Pancreas (tissue), 10 donors: ENCODE measurements at places on chromosomes 5 and 9. TPM values are rescaled to one million over a fixed set of nuclear protein-coding genes. Genes with fewer than 3 reads are reported as not detected.
A peak's percentile ranks its signal among the peaks of the same experiment; 100 is the strongest.

DNA sequence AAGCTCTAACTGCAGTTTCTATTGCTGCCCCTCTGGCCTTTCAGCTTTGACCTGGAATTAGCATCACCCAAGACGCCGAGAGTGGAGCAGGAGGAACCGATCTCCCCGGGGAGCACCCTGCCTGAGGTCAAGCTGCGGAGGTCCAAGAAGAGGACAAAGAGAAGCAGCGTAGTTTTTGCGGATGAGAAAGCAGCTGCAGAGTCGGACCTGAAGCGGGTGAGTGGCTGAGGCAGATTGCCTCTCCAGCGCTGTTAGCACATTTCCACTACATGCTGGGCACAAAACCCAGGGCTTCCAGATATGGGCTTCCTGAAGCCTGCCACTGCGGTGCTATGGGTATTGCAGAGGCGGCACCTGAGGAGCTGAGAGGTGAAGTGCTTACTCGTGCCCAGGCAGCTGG is 26.8 kb upstream of the FOXI1 start:
- H3K4me1 ChIP-seq, result no peaks in the 10 kb centered on the region
- no peaks in the 10 kb centered on the region for H3K36me3 ChIP-seq
- DNase-seq, result no peak
- H3K27me3 ChIP-seq, result no peaks in the 10 kb centered on the region

GRCh38 chr5:137700282-137700680 is 35.6 kb downstream of the KLHL3 start:
- H3K4me1 ChIP-seq, result no peaks in the 10 kb centered on the region
- DNase-seq, result no peak
- H3K36me3 ChIP-seq, result no peaks in the 10 kb centered on the region
- H3K27ac ChIP-seq, result no peak overlapping the region
- H3K27me3 ChIP-seq, result no peaks in the 10 kb centered on the region
- no peak overlapping the region for H3K4me3 ChIP-seq

- no peak overlapping the region for H3K4me3 ChIP-seq
- H3K36me3 ChIP-seq, result no peaks in the 10 kb centered on the region
- H3K4me1 ChIP-seq, result no peaks in the 10 kb centered on the region
- H3K27ac ChIP-seq, result no peak overlapping the region
These were observed 117.1 kb downstream of the CMYA5 start for GRCh38 chr5:79806741-79807140.

GRCh38 chr9:99445371-99445891 is 223.3 kb downstream of the SEC61B start:
- no peaks in the 10 kb centered on the region for H3K27me3 ChIP-seq
- no peak for DNase-seq

- H3K4me1 ChIP-seq, result no peaks in the 10 kb centered on the region
- no peaks in the 10 kb centered on the region for H3K36me3 ChIP-seq
- no peak overlapping the region for H3K27ac ChIP-seq
- no peaks in the 10 kb centered on the region for H3K27me3 ChIP-seq
These were observed 138.1 kb downstream of the ATPSCKMT start for GRCh38 chr5:10111571-10111970.

DNA sequence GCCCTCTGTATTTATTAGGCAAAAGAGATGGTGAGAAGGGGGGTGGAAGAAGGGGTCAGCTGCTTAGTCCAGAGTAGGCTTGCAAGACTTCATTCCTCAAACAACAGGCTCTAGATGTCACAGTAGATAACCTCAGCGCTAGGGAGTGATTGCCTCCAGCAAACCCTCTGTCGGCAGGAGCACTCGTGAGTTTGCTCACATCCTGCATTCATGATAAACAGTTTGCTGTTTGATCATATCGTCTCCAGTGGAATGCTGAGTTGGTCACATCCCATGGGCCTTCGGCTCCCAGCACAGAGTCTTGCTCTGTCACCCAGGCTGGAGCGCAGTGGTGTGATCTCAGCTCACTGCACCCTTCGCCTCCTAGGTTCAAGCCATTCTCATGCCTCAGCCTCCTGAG is 3.6 kb downstream of the TTC23L start:
- DNase-seq, result no peak
- no peaks in the 10 kb centered on the region for H3K27me3 ChIP-seq
- H3K4me3 ChIP-seq, result no peak overlapping the region

DNA sequence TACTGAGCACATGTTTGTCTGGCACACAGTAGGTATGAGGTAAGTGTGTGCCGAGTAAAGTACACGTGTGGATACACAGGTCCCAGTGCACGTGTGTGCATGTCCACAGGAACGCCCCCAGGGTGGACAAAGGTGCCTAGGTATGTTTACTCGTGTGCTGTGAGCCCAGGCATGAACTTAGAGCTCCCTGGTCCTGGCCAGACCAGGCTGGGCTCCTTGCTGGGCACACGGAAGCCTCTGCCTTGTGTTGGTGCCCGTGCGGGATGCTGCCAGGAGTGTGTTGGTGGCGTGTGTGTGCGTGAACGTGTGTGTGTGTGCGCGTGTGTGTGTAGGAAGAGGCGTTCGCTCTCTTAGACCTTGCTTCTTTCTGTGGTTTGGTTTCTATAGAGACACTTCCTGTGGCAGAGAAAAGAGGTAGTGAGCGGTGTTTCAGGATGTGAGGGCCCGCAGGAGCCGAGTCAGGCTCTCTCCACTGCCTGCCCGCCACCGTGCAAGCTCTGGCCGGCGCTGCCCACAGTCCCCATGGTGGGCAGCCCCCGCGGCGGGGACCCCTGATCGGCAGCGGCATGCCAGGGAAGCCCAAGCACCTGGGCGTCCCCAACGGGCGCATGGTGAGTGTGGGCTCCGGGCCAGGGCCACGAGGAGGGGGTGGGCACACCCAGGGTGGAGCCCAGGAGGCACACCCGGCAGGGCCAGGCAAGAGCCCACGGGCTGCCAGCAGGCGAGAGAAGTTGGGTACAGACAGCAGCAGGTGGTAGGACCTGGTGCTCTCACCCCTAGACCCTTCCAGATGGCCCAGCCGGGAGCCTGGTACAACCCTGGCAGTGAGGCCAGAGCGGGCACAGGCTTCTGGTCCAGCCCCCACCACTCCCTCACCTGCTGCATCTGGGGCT is at the start of gene RGS14:
Gene RGS14, plus strand, starts transcription at position 466 of the 893 bp plus-strand sequence. Its CDS starts 101 bp downstream, at position 567.
- no peaks in the 10 kb centered on the region for H3K4me1 ChIP-seq
- H3K27ac ChIP-seq, result no peak within 1 kb of the TSS
- no peak for DNase-seq
- H3K27me3 ChIP-seq, result no peaks in the 10 kb centered on the region

- H3K4me3 ChIP-seq, result no peak overlapping the region
- H3K27me3 ChIP-seq, result no peaks in the 10 kb centered on the region
- DNase-seq, result peak; percentile 51
- no peaks in the 10 kb centered on the region for H3K4me1 ChIP-seq
- no peaks in the 10 kb centered on the region for H3K36me3 ChIP-seq
- H3K27ac ChIP-seq, result no peak overlapping the region
These were observed 6.7 kb upstream of the RXRA start for GRCh38 chr9:134319306-134320125.

The NRARP gene
- total RNA-seq, result 7.5 TPM

The PCDHA9 gene
- 0.22 TPM for total RNA-seq

The MED7 gene
- total RNA-seq, result 5.0 TPM
